NCI-H1092 (cell line): ENCODE measurements at places on chromosomes 2 and 18.
A peak's percentile ranks its signal among the peaks of the same experiment; 100 is the strongest.

- no peak for DNase-seq
Measured at GRCh38 chr18:23683671-23684070, 5.6 kb upstream of the LAMA3 start.

DNA sequence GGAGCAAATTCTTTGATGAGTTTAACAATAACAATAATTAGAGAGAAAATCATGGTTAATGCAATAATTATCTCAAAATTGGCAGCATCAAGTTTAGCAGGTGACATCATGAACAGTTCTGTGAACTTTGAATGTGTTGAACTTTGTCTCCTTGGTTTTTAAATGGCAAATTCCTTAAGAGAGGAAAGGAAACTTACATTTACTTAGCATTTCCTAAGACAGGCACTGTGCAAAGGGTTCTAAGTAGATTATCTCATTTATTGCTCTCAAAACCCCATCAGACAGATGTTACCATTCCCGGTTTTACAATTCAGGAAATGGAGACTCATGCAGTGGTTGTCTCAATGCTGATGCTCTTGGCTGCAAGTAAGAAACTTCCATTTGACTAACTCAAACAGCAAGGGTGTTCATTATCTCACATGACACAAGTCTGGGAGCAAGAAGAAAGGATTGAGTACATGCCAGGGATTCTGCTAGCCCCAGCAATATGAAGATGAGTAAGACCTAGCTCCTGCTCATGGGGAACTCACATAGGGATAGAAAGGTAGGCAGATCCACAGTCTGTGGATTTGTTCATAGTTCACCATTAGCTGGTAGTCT, 81.3 kb upstream of the ITGA6 start:
- no peak for DNase-seq

DNA sequence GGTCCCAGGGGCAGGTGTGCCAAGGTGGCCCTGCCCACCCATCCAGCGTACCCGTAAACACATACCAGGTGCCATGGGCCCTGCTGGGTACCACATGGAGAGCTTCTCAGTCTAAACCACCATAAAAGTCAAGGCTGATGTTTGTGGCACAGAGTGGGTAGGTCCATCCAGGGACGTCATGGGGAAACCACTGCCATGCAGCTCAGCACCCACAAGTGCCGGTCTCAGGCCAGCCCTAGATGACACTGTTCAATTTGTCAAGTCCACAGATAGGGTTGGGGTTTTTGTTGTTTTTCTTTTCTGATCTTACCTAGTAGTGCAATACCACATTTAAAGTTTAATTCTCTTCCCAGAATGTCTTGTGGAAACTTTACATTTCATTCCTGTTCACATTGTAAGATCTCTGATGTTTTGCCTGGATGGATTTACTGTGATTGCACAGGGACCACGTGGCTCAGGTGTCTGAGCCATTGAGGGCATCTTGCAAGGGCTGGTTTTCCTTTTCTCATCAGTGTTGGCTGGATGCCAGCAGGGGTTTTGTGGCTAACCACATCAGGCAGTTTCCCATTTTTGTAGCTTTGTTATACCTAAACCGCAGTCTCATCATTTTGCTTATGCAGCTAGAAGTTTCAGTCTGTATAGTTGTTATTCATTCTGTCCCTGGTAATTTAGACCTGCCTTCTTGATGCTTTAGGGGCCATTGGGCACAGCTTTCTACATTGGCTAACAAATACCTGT, 64.7 kb downstream of the STK25 start:
- no peak for DNase-seq

DNA sequence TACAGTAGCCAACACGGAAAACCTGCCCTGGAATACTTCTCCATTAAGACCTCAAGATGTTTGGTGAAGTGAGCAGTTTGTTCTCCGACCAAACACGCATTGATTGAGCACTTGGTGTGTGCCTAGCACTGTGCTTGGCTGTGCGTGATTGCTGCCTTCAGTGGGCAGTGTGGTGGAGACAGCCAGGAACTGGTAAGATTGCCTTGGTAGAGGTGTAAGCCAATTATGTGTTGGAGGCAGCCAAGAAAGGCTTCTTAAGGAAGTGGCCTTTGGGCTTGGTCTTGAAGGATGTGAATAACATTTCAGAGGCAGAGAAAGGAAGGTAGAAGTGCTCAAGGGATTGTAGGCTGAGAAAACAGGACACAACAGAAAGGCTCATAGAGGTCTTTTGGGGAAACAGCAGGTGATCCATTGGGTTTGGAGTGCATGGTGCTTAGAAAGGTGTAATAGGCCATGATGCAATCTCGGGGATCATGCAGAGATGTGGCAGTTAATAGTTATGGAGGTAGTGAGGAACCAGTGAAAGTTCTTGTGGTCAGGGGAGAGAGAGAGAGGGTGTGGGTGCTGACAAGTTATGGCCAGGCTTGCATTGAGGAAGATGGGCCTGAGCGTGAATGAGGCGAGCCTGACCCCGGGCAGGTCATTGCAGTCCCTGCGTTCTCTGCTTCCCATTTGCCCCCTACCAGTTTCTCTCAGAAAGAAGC, 6.3 kb downstream of the B3GNT2 start:
- no peak for DNase-seq

DNA sequence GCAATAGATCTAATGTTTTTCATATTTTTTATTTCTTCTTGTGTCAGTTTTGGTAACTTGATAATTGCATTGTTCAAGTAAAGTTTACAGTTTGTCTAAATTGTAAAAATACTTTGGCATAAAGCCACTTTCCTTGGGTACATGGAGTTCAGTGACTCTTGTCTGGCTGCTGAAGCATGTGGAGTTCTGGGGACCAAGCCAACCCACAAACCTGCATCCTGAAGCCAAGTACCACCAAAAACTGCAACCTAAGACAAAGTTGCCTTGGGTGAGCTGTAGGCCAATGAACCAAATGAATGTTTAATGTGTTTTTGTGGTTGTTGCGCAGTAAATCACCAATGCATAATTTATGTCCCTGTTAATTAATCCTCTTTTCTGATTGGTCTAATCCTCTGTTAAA, 872.6 kb downstream of the BCL11A start:
- no peak for DNase-seq

- DNase-seq, result no peak
Measured at GRCh38 chr2:68907232-68907919, 36.2 kb upstream of the BMP10 start.

DNA sequence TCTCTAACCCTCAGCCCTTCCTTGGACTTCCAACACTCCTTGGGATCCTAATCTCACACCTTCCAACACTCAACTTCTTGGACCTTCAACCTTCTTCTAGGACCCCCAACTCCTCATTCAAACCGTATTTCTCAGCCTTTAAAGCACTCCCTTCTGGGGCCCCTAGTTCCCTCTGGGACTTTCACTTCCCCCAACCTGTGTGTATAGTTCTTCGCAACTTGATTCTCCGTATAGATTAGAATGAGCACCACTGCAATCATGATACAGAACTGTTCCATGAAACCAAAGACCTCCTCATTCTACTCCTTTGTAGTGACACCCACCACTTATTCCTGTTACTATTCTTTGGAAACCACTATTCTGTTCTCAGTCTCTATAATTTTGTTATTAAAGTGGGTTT, 62.0 kb upstream of the NFU1 start:
- DNase-seq, result no peak

GRCh38 chr18:9413576-9413975, 61.7 kb upstream of the RALBP1 start:
- no peak for DNase-seq

DNA sequence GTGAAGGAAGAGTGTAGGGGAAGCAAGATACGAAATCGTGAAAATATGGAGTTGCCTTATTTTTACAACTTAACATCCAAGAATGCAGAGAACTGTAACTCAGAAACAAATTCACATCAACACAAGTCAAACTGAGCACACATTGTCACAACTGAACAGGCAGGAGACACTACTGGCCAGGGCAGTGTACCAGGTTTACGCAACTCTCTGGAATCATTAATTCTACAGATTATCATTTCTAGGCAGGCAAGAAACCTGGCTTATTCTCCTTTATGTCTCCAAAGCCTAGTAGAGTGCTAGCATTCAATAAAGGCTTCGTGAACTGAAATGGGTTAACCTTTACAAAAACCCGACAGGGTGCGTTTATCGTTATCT, 584 bp downstream of the COA5 start:
- DNase-seq, result no peak

DNA sequence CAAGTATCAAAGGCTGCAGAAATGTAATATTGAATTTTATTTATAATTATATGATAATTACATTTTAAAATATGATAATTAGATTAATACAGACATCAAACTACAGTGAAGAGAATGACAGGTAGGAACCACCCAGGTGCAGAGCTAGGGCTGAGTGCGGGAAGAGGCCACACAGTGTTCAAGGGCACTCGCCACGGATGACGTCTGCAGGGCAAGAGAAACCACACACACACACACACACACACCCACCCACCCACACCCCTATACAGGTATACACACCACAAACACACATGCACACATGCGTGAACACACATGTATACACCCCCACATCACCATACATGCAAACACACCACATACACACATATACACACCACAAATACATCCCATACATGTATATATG, 41.2 kb downstream of the MBP start:
- no peak for DNase-seq

DNA sequence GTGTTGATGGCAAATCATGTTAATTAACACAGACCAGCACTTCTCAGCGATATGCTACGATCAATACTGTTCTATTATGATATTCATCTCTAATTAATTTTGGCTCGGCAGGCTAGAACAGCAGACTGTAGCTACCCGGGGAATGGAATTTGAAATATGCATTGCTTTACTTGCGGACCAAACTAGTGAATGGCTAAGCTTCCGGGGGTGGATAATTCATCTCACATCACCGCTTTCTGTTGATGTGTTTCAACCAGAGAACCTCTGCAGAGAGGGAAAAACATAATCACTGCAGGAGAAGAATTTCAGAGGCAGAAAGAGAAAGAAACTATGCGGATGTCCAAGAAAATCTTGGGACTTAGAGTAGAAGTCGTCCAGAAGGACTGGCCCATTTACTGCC, 490.9 kb downstream of the STK39 start:
- DNase-seq, result no peak

DNA sequence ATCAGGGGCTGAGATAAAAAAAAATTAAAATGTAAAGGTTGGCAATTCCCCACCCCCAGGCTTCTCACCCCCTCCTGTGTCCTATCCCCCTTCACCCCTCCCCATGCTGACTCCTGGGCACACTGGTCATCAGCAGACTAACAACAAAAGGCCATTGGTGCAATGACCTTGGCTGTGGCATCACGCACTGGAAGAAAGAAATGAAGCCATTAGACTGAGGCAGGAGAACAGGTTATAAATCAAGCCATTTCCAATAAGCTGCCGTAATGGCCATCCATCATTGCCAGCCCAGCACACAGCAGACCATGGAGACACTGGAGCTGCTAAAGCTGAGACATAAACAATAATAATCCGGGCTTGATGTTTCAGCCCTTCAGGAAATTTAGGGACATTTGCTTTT, 342.4 kb upstream of the ETAA1 start:
- DNase-seq, result no peak

- DNase-seq, result no peak
Measured at GRCh38 chr2:119929537-119929936, 83.3 kb upstream of the EPB41L5 start.

GRCh38 chr2:8406271-8406670, 275.6 kb upstream of the ID2 start:
- no peak for DNase-seq

DNA sequence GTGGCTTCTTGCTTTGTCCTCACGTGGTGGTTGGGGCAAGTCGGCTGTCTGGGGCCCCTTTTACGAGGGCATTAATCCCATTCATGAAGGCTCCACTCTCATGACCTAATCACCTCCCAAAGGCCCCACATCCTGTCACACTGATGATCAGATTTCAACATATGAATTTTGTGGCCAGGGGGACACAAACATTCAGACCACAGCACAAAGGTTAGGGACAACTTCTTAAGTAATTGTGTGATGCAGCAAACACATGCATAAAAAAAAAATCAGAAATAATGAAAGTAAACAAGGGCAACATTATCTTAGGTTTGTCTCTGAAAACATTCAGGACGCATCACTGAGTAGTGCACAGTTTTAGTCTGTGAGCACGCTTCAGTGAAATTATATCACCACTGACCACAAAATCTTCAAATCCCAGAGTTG, 54.2 kb upstream of the FRZB start:
- no peak for DNase-seq

DNA sequence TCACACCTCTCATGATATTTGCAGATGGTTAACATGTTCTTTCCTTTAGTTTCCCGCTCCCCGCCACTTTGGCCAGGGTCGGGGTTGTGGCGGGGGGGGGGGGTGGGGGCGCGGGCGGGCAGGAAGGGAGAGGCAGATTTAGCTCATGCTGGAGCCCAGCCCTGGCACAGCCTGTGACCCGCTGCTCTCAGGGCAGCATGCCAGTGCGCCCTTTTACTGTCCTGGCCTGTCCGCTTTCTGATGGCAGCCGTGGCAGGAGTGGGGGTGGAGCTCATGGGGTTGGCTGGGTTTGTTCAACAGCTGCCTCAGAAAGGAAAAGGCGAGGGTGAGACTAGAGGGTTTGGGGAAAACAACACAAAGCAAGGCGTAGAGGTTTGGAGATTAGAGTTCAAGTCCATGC, 56.1 kb downstream of the TNP1 start:
- peak; percentile 49 for DNase-seq

- no peak for DNase-seq
Measured at GRCh38 chr2:239252393-239252792, 148.4 kb downstream of the HDAC4 start.

- no peak for DNase-seq
Measured at GRCh38 chr18:37251679-37252078, 313.9 kb downstream of the CELF4 start.

- DNase-seq, result no peak
Measured at GRCh38 chr18:159037-159652, 788 bp downstream of the USP14 start.

GRCh38 chr18:8260319-8260718, 348.9 kb upstream of the RAB12 start:
- DNase-seq, result no peak

DNA sequence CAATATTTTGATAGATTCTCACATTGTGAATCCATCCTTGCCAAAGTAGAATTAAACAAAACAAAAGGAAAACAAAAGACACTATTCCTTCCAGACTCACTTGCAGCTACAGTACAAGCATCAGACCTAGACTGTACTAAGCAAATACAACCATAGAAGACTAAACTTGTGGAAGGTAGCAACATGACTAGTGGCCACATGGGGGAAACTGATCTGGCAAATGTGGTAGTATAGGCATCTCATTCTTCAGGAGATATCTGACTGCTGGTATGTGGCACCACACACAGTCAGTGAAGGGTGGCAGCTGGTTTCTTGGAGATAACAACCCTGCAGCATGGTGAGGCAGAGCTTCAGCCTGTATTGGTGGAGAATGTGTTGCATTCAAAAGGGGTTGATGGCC, 81.0 kb upstream of the ACVR2A start:
- DNase-seq, result no peak
